Adipocyte (in vitro differentiated cells): ENCODE measurements at places on chromosomes 1 and 21.
A peak's percentile ranks its signal among the peaks of the same experiment; 100 is the strongest.

DNA sequence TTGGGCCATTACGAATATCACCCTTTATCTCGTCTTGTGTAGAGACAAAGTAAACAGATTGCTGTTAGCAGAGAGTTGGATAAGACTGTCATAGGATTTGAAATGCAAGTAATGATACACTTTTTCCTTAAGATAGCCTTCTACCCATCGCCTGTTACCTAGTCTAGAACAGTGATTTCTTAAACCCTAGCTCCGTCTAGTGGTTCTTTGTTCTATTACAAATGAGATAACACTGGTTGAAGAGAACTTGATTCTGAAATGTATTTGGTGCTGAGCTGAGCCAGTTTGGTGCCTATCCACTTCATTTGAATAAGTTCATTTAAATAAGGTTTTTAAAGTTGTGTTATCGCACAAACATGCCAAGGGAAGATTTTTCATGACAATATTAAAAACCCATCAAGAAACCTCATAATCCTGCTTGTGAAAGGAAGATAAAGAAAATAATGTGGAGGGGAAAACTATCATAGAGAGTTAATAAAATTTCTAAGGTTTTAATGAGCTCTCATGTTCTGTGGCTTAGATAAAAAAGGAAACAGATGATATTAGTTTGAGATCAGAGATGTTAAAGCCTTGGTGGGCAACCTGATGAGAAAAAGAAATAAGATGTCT lies 1.5 kb upstream of the KCNH1 start:
- DNase-seq = peak; percentile 82

GRCh38 chr1:18422076-18422777 lies 58.5 kb upstream of the KLHDC7A start:
- DNase-seq = no peak

DNA sequence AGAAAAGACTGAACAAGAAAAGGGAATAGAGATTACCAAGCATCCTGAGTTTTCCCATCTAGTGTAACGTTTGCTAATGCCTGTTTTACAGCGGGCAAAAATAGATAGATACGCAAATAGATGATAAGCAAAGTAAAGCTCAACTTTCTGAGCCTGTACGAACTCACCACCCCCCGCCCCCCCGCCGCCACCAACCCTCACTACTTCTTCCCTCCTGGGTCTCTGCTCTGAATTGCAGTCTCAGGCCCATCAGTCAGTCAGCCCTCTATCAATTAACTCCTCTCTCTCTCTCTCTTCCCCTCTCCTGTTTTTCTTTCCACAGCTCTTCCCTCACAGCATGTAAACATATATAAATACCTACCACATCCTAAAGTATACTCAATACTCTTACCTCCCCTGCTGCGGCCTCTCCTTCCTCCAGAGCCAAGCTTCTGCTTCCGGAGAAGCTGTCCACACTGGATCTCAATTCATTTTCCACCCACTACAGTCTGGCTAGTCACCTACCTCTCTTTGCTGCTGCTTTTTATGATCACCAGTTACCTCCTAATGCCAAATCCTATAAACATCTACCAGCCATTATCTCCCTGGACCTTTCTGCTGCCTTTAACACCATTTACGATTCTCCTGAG lies 64.6 kb downstream of the CAPN2 start:
- no peak for DNase-seq

GRCh38 chr1:59007429-59007819 lies 223.6 kb upstream of the JUN start:
- no peak for DNase-seq

DNA sequence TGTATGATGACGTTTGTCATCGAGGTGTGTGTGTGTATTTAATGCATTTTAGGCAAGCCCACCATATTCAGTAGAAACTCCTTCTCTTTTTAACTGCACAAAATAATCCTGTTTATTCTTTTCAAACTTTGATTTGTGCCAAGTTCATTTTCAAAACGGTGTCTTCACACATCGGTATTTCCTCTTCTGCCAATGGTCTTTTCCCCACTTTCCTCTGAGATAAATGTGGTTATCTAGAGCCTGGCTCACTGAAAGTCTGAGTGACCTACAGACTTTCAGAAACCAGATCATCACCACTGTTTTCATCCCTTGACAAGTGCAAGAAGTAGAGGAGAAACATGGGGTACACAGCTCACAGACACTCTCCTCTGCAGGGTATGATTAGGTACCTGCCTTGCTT lies 69.4 kb downstream of the GPATCH2 start:
- no peak for DNase-seq

DNA sequence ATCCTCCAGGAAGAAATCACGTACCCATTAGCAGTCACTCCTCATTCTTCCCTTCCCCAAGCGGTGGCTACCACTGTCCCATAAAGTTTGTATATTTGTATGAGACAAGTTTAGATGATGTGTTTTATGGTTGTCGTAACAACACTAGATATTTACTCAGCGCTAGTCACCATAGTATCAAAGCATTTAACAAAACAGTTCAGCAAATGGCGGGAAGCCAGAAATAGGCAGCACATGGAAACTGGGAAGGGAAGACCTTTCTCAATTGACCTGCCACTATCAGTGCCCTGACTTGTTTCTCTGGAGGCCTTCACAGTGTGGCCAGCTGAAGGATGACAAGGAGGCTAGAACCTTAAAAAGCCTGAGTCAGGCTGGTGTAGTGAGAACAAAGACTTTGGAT lies 31.1 kb downstream of the CNST start:
- DNase-seq = no peak

DNA sequence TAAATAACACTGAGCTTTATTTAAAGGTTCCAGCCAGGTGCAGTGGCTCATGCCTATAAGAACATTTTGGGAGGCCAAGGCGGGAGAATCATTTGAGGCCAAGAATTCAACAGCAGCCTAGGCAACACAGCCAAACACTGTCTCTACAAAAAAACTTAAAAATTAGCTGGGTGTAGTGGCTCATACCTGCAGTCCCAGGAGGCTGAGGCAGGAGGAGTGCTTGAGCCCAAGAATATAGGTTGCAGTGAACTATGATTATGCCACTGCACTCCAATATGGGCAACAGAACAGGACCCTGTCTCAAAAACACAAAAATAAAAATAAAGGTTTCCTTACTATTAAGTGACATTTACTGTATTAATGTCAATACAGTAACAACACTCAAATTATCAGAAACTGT lies 2.1 kb downstream of the TAF12 start:
- no peak for DNase-seq

- DNase-seq = no peak
Observed at GRCh38 chr1:47390843-47391242, 25.2 kb upstream of the FOXE3 start.

DNA sequence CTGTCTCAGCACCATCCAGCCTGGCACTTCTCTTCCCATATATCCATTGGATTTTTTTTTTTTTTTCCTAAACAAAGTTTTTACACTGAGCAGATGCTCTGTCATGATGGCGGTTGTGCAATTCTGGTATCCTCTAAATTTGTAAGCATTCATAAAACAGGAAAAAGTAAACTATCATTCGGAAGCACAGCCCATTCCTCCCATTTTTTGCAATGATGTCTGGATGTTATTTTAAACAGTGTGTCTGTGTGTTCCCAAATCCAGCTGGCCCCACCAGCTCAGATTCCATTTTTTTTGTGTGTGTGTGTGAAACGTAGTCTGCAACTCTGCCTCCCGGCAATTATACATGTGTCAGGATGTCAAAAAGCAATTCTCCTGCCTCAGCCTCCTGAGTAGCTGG lies 33.5 kb downstream of the PDPN start:
- no peak for DNase-seq

- DNase-seq = no peak
Observed at GRCh38 chr1:14951766-14952165, 201.8 kb upstream of the TMEM51 start.

DNA sequence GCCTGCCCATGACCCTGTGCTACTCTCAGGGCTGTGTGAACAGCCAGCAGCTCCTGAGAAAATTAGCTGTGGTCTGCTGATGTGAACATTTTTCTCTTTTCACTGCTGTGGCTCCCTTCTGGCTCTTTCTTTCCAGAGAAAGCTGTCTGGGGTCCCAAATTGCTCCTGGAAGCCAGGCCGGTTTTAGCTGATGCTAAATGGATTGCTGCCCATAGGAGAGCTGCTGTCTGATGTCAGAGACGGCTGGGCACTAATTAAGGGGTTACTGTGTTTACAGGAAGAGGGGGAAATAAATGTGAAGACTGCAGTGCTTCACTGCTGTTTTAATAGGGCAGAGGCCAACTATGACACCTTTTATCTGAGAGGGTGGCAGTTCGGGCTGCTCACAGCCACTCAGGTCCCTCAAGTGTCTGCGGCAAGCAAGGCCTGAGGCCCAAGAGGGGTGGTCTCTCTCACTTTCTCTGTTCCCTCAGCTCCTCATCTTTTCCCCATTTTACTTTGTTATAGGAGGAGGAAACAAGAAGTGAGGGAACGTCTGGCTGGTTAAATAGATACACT lies 106.0 kb upstream of the GNG12 start:
- DNase-seq = no peak

DNA sequence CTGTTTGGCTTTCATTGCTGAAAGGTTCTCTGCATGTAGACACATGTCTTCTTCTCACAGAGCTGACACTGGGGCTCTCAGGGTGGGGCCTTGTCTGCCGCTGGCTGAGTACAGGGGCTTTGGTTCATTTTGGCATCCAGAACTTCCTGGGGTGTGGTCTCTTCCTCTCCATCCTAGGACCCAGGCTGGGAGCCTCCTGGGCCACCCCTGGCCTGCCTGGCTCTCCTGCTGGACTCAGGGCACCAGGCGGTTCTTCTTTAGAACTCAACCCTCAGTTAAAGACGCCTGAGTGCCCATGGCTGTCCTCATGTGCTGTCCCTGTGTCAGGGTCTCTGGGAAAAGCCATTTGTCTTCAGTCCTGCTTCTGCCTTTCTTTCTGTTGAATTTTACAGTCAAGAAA lies 5.5 kb upstream of the KRTAP10-5 start:
- no peak for DNase-seq

GRCh38 chr1:81406292-81406999 lies 394.3 kb upstream of the ADGRL2 start:
- DNase-seq = peak; percentile 42

- DNase-seq = no peak
Observed at GRCh38 chr21:43902441-43902840, 37.4 kb downstream of the AGPAT3 start.

- DNase-seq = no peak
Observed at GRCh38 chr1:216248628-216249027, 174.6 kb downstream of the USH2A start.

GRCh38 chr1:172499636-172500141 lies 33.3 kb upstream of the SUCO start:
- DNase-seq = no peak

- DNase-seq = no peak
Observed at GRCh38 chr1:205332015-205332791, 10.7 kb upstream of the NUAK2 start.

DNA sequence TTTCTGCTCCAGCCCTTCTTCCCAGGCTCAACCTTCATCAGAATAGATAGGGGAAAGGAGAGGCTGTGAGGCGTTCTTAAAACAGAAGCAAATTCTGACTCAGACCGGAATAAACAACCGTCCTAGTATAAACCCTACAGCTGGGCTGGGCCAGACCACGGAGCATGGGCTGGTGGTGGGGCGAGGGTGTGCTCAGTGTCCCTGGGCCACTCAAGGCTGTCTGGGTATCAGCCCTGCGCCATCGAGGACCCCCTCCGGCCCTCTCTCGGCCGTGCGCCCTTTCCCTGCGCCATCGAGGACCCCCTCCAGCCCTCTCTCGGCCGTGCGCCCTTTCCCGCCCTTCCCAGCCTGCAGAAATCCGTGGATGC lies 36.0 kb downstream of the CAPN2 start:
- peak; percentile 56 for DNase-seq

- no peak for DNase-seq
Observed at GRCh38 chr1:42133390-42133789, 19.8 kb upstream of the GUCA2B start.

GRCh38 chr1:213131851-213132655 lies 81.0 kb downstream of the RPS6KC1 start:
- DNase-seq = peak; percentile 23

GRCh38 chr1:204979891-204980649 lies 62.9 kb upstream of the CNTN2 start:
- DNase-seq = no peak

- DNase-seq = no peak
Observed at GRCh38 chr1:36304521-36304920, 1.6 kb upstream of the SH3D21 start.
